8988T (cell line): ENCODE measurements at places on chromosomes 16 and 17.

DNA sequence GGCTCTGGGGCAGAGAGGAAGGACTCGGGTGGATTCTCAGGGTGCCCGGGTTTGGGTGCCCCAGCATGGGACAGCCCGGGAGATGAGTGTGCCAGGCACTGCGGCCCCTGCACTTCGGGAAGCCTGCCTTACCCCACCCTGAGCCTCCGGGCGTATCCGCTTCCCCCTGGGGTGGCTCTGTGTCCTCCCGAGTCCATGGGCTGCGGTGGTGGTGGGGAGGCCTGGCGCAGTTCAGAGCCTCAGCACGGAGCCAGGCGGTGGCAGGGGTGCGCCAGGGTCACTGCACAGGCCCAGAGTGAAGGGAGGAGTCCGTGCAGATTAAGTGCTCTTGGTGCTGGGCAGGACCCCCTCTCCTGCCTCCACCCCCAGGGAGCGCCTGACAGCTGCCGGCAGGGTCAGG, 20.7 kb downstream of the MYBBP1A start:
- DNase-seq: no peak

- peak; percentile 97 for DNase-seq
These were observed 16.9 kb downstream of the GRIN2C start for GRCh38 chr17:74842599-74843351.

- no peak for DNase-seq
These were observed 464.5 kb downstream of the WWOX start for GRCh38 chr16:78563905-78564304.

DNA sequence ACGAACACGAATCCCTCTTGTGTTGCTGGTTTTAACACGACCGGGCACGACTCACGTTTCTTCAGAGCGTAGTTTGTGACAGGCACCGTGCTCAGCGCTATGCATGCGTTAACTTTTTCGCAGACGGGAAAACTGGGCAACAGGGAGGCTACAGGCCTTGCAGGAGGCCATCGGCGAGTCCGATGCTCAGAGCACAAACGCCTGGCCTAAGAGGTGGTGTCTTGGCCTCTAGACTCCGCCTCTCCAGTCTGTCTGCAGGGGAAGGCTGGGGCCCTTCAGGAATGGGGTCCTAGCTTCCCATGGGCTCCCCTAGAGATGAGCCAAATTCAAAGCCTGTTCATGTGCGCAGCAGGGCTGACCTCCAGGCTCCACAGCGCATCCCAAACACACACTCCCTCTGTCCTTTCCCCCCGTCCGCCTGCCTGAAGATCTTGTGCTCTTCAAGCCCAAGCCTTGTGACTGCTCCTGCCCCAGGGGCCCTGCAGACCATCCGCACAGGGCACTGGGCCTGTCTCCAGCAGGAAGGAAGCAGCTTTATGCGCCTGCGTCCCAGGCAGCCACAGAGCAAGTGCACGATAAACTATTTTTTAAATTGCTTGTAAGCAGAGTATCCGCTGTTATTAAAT, 3.1 kb downstream of the CLCN7 start:
- no peak for DNase-seq

- peak; percentile 75 for DNase-seq
These were observed 51.8 kb downstream of the BEAN1 start for GRCh38 chr16:66478733-66479511.

DNA sequence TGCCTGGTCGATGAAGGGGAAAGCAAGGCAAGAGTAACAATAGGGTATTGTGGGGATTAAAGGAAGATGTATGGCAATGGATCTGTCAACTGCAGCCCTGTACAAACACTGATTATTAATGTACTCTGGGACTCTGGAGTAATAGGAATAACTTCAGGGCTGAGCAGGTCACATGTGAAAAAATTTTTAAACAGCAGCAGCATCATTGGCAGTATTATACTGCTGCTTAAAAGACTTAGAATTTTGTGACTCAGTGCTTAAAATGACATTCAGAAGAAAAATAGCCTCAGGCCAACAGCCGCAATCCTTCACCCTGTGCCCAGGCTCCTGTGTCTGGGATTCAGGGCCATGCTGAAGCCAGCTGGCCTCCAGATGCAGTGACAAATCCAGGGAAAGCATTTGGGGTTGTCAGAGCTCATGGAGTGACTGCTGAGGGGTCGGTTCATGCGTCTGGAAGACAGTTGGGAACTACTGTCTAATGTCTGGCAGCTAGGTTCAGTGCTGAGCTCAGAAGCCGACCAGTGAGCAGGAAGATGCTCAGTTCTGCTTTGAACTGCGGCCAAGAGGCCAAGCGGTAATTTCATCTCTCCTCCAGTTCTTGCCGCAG, 22.2 kb downstream of the TEX2 start:
- no peak for DNase-seq

GRCh38 chr16:89187770-89188392, 12.5 kb downstream of the SLC22A31 start:
- DNase-seq: no peak

- no peak for DNase-seq
These were observed 795 bp upstream of the PIRT start for GRCh38 chr17:10838682-10839081.

- DNase-seq: no peak
These were observed 11.8 kb downstream of the TEFM start for GRCh38 chr17:30894236-30894635.

DNA sequence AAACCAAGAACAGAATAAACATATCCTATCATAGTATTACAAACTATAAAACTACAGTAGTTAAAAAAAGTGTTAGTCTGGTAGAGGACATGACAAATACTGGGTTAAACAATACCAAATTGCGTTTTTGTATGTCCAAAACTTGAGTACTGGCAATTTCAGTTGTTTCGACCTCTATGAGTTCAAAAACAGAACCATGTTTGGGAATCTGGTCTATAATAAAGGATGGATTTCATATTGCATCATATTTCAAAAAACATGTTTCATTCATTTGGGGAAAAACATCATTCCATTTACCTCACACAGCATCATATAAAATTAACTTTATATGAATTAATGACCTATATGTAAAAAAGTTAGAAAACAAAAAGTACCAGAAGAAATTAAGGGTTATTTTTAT, 81.8 kb downstream of the TRIM37 start:
- DNase-seq: no peak

GRCh38 chr16:51405361-51405760, 254.3 kb upstream of the SALL1 start:
- DNase-seq: no peak

- no peak for DNase-seq
These were observed 83.7 kb downstream of the RTN4RL1 start for GRCh38 chr17:1941272-1942065.
